Stimulated activated CD4-positive, alpha-beta T cell treated with anti-CD3 and anti-CD28 coated beads, Interleukin-1b, Interleukin-23, amount 100 ng/mL, for 48 hours (primary cell): ENCODE measurements at places on chromosomes 5 and 9.

DNA sequence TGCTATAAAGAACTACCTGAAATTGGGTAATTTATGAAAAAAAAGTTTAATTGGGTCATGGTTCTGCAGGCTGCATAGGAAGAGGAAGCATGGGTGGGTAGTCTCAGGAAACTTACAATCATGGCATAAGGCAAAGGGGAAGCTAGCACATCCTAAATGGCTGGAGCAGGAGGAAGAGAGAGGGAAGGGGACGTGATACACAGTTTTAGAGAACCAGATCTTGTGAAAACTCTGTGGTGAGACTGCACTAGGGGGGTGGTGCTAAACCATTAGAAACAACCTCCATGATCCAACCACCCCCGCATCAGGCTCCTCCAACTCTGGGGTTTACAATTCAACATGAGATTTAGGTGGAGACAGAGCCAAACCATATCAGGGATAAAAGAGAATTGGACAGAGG is 624.2 kb downstream of the PRR16 start:
- no peak for DNase-seq

DNA sequence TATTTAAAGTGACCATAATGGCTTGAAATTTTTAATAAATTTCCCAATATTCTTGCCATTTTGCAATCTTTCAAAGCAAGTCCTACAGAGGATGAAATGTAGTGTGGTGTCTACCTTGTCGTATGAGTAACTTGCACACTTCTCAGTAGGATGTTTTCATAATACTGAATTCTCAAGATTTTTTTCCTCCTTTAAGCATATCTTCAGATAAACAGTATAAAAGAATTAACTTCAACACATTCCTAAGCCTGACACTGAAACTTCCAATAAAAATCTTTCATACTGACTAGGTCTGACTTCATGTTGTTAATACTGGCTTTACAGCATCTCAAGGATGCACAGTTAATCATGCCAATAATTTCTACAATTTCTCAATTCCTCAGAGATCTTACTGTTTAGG is 62.0 kb downstream of the DROSHA start:
- DNase-seq, result no peak

- no peak for DNase-seq
Observed at GRCh38 chr5:124263680-124264491, 482.6 kb downstream of the ZNF608 start.

DNA sequence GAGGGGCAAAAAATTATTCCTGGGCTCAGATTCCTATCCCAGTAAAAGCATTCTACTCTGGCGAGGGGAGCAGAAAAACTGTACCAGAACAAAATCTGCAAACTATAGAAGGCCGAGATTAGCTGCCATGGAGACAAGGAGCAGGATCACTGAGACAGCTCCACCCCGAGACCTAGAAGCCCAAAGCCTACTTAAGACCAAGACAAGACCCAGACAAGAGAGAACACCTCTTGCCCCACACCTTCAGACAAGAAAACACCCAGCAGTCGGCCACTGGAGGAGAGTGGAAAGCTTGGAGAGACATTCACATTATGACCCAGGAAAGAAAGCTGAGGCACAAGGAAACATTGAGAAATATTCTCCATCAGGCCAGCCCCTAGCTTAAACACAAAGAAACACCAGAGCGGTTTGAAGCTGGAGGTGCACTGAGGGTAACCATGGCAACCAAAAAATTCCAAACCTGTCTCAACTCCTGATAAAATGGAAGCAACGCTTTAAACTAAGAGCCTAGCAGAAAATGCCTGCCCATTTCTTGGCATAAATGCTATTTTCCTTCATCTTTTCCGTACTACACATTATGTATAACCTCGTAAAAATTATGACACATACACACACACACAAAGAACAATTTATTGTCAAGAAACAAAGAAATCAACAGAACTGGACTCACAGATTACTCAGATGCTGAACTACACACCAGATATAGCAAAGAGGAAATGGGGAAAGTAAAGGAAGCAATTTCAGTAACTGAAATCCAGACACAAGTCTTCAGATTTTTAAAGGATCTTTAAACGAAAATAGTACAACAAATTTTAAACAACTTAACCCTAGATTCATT is 53.8 kb upstream of the FTMT start:
- DNase-seq, result no peak

- no peak for DNase-seq
Observed at GRCh38 chr9:122846371-122846940, 18.1 kb upstream of the PDCL start.

DNA sequence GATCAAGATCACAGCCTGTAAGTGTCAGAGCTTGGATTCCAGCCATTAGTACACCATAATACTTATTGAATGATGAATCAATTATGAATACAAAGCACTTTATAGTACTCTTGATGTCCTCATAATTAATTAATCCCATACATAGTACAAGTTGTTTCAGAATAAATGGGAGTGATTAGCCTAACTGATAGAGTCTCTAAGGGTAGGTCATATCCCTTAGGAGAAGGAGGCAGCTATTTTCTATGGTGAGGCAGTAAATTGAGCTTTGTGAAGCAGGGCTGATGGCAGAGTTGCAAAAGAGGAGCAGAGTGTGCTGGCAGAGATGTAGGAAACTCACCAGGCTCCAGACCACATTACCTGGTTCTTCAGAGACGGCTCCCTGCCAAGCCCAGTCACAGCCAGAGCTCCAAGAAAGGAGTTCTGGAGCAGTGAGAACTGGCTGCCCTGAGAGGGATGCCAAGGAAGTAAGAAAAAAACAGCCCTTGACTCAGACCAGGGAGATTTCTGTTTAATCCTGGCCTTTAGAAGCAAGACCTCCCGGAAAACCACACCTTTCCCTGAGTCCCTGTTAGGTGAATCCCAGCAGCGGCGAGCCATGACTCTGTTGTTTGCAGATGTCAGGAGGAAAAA is 112.9 kb downstream of the SH3TC2 start:
- DNase-seq, result no peak

GRCh38 chr9:114433086-114433485 is 45.3 kb upstream of the AKNA start:
- no peak for DNase-seq
